ENCODE measurements at places on chromosomes 7 and 10.

GRCh38 chr7:15204421-15204820 lies 301.9 kb upstream of the DGKB start:
- no peak for DNase-seq

DNA sequence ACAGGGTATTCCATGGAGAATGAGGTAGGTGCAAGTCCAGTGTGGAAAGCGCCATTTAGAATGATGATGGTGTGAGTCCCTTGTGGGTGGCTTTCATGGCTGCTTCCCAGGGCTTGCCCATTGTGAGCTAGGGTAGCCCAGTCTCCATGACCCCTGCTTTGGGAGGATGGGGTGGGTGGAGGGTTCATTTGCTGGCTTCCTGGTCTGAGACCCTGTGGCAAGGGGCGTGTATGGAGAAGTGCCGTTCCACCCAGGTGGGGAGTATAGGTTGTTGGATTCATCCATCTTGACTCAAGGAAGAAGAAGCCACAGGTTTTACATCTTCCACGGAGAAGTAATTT lies 27.7 kb downstream of the CCM2 start:
- DNase-seq = no peak

DNA sequence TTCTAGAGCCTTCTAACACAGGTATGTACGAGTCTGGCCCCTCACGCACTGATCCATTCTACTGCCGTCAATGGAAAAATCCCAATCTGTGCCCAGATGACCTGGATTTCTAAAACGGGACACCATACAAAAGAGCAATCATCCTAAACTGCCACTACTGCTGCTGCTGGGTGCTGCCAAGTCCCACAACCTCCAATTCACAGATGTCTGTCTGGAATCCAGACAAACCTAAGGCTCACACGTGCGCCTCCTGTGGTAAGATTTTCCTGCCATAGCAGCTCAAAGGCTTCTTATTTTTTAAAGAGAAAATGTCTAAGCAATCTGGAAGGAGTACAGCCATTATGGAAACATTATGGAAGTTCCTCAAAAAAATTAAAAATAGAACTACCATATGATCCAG lies 40.9 kb downstream of the JCAD start:
- DNase-seq = no peak

DNA sequence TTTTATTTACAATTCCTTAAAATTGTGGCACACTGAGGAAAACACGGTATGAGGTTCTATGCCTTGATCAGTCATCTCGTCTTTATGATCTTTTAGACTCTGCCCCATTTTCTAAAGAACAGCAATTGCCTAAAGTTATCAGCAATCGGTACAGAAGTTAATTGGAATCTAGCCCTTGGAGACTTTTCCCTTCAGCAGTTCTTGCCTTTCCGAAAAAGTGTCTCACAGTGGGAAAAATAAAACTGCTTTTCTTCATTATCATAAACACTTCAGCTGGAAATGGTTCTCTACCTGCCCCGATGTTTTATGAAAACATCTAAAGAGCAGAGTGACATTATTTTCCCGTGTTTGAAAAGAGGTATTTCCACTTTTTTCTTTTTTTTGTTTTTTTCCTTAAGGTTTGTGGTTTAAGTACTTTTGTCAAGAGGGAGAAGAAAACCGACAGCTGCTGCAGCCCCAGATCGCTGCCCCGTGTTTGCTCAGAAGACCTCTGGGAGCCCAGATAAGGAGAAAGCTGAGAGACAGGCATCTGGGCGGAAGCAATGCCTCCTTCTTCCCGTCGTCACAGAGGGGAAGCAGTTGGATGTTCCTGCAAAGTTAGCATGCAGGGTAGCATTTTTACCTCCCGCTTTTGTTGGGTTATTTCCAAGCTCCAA lies 149.7 kb downstream of the FRMD4A start:
- DNase-seq = no peak

DNA sequence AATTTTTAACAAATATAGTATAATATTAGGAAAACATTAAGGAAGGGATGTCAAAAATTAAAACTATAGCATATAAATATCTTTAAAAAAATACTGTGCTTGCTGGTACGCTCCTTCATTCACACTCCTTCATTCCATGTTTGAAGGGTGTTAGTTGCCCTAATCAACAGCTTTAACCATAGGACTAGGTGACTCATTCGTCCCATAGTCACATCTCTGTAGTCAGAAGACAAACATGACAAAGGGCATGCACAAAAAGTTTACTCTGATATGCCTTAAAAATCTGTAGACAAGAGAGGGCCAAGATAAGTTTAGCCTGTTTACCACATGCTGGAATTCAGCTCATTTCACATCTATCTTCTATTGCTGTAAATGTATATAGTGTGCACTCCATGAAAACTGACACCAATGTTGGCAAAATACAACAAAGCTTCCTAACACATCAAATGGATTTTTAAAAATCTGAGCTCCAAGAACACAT lies 646 bp downstream of the FAM13C start:
- DNase-seq = no peak

GRCh38 chr10:16907687-16908086 lies 90.5 kb upstream of the RSU1 start:
- DNase-seq = no peak

GRCh38 chr10:12566161-12567115 lies 217.1 kb downstream of the CAMK1D start:
- DNase-seq = no peak

DNA sequence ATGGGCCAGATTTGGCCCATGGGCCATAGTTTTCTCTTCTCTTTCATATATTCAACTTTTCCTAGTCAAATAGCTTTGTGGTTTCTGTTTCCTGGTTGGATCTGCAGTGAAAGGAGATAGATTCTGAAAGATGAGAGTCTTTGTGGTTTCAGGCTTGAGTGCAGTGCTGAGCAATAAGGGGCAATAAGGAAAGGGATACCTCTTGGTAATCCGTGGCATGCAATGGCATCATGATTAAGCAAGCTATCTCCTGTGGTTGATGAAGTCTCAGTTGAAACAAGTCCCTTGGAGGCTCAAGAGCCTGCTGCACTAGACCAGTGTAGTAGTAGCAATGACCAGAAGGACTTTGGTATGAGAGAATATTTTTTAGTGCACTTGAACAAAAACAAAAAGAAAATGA lies 187.7 kb upstream of the CNTNAP2 start:
- no peak for DNase-seq

DNA sequence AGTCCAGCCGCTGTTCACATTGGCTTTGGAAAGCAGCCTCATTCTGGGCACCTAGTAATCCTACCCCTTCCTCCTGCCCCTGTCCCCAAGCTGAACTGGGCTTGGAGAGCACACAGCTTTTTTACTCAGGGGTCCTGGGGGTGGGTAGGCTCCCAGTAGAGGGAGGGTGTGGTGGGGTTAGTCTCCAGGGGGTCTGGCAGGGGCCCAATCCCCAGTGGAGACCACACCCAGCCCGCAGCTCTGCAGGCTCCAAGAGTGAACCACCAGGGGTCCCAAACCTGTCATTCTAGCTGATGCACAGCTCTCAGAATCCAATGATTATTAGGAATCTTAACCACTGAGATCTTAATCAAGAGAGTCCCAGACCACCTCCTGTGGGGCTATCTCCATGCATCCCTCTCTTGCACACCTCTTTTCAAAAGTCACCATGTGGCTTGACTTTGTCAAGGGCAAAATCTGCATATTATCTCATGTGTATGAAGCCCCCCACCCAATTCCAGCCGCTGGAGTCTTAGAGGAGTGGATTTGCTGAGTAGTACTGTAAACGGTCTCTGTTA lies 2.7 kb downstream of the HOXA11 start:
- no peak for DNase-seq

GRCh38 chr10:103474077-103474476 lies 5.0 kb downstream of the CALHM3 start:
- no peak for DNase-seq

- DNase-seq = no peak
Observed at GRCh38 chr7:157811946-157812345, 475.1 kb downstream of the DNAJB6 start.

- DNase-seq = no peak
Observed at GRCh38 chr7:15284396-15284795, 277.4 kb downstream of the AGMO start.

GRCh38 chr7:87216701-87217508 lies 2.6 kb downstream of the TMEM243 start:
- DNase-seq = no peak

GRCh38 chr10:97738616-97739015 lies 1.7 kb downstream of the ZFYVE27 start:
- DNase-seq = no peak

DNA sequence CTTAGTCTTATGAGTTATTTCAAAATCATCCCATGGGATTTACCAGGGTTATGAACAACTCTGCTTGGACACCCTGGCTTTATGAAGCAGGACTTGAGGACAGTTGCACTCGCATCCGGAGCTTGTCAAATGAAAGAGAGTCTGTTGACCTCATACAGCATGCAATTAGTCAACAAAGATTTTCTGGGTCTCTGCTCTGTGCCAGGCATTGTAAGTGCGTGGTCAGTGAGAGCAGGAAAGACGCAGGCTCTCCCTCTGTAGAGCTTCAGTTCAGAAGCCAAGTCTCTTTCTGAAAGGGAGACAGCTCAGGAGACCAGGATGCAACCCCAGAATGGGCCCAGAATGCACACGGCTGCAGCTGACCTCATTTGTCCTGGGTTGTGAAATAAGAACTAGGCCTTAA lies 45.5 kb upstream of the DMBT1 start:
- no peak for DNase-seq

DNA sequence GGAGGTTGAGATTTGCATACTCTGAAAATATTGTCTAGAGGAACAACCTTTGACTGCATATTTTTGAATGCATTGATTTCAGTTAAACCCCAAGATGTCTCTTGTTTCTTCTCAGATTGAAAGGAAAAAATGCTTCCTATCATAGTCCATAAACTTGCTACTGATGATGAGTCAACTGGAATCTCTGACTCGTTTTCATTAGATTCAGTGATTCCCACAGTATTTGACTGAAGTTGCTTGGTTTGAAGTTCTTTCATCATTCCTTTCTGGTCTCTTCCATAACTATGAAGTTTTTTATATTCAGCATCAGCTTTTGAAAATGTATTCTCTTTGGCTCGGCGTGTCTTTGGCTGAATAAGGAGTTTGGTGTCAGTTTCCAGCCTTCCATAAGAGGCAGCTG lies 10.7 kb downstream of the PEX1 start:
- DNase-seq = no peak

GRCh38 chr10:96878057-96878456 lies 46.0 kb downstream of the LCOR start:
- DNase-seq = no peak

DNA sequence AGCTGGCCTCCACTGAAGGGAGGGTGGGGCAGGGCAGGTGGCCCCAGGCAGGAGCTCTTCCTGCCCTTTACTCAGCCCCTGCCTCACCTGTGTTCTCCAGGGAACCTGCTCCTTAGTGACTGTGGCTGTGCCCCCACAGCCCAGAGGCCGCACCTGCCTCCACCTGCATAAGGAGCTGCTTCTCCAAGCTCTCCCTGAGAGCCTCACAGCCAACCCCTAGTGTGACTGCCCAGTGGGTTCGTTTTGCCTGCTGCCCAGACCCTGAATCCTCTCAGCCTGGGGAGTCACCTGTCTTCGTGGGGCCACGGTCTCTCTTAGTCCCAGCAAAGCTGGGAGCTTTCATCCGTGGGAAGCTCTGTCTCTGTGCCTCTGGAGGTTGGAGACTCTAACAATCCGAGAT lies 94.4 kb downstream of the GLRX3 start:
- no peak for DNase-seq

DNA sequence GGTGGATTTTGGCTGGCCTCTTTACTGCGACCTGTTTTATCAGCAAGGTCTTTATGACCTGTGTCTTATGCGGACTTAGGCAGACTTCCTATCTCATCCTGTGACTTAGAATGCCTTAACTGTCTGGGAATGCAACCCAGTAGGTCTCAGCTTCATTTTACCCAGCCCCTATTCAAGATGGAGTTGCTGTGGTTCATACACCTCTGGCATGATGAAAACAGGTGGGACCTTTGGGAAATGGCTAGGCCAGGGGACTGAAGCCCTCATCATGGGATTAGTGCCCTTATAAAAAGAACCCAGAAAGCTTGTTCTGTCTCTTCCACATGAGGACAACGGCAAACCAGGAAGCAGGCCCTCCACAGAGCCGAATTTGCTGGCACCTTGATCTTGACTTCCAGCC lies 172.1 kb upstream of the MYO3A start:
- DNase-seq = no peak

DNA sequence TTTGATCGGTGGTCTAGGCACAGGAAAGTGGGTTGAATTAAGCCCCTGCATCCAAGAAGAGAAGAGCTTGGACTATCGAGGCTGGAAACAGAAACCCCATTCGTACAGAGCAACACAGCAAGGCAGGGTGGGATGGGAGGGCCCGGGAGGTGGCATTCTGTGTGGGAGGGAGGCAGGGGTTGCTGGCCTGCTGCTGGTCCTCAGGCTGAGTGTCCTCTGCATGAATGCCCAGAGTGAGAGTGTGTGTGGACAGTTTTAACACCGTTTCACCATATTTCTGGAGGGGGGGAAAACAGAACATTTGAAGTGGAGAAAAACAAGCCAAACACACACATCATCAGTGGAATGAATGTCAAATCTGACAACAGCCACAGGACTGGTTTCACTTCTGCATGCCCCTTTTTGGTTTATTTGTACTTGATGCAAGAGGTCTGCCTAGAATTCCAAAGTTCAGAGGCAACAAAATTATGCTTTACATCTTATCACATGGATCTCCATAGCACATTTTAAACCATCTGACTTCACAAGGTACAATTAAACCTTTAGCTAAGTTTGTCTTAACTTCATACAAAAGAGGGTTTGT lies 11.1 kb upstream of the ENO4 start:
- no peak for DNase-seq

DNA sequence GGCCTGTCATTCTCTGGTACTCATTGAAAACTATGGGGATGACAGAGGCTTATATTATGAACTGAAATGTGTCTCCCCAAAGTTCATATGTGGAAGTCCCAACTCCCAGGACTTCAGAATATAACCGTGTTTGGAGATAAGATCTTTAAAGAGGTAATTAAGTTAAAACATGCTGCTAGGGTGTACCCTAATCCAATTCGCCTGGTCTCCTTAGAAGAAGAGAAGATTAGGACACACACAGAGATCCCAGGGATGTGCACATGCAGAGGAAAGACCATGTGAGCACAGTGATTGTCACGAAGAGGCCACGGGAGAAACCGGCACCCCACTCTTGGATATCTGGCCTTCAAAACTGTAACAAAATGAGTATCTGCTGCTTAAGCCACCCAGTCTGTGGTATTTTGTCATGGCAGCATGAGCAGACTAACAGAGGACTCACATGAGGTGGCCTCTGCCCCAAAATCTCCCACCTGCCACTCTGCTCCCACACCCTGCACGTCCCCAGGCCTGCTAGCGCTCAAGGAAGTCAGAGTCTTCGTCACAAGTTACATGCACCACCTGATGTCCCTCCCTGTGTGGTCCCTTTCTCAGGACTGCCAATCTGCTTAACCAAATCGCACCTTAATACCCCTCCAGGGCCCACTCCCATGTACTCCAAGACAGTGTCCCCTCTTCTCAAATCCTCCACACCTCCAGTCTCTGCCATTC lies 26.8 kb downstream of the PLAC9 start:
- no peak for DNase-seq

- DNase-seq = no peak
Observed at GRCh38 chr7:130935564-130936157, 201.7 kb upstream of the KLF14 start.

DNA sequence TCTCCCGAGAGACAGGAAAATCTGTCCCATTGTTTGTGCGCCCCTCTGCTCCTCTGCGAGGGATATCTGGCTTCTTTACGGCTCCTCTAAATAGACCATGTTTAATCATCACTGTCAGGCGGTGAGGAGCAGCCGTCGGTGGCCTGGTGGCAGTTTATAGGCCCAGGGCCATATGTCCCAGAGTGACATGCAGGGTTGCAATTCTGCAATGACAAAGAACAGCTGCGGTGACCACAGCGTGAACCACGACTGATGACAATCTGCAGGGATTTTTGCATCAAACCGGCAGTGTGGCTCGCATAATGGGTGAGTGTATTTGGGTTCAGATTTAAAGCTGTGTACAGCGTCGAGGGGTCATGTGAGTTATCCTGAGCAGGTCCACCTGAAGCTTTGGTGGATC lies 41.5 kb downstream of the GATA3 start:
- DNase-seq = no peak
